NCI-H1694 (cell line): ENCODE measurements at places on chromosomes 11 and 22.

- DNase-seq: no peak
These were observed 5.0 kb upstream of the MYOD1 start for GRCh38 chr11:17714356-17714854.

DNA sequence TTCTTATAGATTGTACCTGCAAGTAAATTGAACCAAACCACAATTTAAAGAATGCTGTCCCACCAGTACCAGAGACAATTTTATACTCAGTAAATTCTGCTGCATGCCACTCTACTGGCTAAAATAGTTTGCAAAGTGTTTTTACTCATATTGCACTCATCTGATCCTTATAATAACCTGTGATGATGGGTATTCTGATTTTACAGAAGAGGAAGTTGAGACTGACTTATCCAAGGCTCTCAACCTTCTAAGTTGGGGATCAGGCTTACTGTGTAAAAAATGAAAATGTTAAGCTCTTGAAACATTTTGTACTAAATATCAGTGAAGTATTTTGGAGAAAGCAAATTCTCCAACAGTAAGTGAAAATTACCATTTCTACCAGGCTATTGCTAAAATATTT is 37.9 kb downstream of the RNF169 start:
- no peak for DNase-seq

- peak; percentile 34 for DNase-seq
These were observed 84.1 kb downstream of the PARVA start for GRCh38 chr11:12461516-12461915.

DNA sequence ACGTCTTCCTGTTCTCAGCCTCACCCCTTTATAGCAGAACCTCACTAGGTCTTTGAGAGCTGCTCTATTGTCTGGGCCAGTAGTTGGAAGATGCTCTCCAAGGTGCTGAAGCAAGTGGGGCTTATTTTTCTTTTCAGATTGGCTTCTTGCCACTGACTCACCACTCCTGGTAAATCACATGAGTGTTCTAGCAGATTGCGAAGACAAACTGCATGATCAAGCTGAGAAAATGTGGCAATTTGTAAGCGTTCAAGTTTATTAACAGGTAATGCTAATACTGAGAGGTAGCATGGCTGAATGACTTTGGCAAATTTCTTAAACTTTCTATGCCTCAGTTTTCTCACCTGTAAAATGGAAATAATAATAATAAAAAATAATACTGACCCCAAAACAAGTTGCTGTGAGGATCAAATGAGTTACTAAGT is 59.2 kb downstream of the CACNG2 start:
- no peak for DNase-seq

DNA sequence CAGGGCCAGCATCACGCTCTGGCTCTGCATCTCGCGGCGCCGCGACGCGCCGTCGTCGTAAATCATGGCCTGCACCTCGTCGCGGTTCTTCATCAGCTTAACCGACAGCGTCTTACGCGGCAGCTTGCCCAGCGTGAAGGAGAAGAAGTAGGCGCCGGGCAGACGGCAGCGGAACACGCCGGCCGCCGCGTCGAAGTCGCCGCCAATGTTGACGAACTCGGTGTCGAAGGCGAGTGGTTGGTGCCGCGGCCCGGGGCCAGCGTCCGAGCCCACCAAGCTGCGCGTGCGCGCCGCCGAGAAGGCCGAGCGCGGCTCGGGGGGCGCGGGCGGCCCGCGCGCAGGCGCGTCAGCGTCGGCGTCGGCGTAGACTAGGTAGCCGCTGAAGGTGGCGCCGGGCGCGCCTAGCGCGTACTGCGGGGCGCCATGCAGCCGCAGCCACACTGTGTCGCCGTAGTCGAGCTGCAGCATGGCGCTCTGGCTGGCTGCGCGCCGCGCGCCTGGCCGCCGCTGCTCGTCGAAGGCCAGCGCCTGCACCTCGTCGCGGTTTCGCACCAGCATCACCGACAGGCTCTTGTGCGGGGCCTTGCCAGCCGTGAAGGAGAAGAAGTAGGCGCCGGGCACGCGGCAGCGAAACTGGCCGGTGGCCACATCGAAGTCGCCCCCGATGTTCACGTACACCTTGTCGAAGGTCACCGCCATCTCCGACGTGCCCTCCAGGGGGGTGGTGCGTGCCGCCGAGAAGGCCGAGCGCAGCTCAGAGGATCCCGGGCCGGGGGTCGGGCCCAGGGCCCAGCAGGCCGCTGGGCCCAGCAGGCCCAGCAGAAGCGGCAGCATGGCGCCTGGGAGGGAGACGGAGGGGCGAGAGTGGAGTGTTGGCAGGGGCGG is 3.7 kb downstream of the FAM180B start:
- DNase-seq: no peak

GRCh38 chr11:20080032-20080685 is 80.1 kb downstream of the DBX1 start:
- DNase-seq: no peak

DNA sequence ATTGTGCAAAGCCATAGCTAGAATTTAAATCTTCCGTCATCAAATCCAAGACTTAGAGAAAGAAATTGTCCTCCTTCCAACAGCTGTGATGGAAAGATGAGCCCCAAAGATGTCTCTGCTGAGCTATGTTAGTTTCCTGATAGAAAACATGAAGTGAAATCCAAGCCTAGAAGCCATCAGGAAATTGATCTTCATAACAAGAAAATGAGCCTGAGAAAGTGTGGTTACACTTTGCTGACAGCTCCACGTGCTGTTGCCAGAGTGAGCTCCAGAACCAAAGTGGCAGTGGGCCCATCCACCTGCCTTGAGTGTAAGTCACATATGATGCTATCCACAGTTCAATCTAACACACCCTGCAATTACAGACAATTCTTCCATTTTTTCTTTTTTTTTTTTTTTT is 58.0 kb upstream of the UBASH3B start:
- DNase-seq: no peak

DNA sequence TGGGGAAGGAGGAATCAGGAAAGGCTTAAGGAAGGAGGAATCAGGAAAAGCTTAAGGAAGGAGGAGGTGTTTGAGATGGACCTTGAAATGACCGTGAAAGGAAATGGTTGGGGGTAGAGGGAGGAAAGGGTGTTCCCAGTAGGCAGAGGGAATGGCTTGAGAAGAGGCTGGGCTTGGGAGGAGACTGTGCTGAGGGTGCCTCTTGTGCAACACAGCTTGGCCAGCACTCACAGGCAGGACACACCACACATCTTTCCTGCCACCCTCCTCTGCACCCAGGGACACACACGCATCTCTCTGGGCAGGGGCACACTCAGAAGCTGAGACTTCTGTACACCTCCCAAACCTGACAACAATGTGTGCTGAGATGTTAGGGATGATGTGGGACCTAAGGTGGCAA is 151.4 kb downstream of the FBXO7 start:
- no peak for DNase-seq

GRCh38 chr11:94768602-94769541 is 716 bp downstream of the AMOTL1 start:
- no peak for DNase-seq

GRCh38 chr11:67165623-67166022 is 46.6 kb downstream of the KDM2A start:
- no peak for DNase-seq

DNA sequence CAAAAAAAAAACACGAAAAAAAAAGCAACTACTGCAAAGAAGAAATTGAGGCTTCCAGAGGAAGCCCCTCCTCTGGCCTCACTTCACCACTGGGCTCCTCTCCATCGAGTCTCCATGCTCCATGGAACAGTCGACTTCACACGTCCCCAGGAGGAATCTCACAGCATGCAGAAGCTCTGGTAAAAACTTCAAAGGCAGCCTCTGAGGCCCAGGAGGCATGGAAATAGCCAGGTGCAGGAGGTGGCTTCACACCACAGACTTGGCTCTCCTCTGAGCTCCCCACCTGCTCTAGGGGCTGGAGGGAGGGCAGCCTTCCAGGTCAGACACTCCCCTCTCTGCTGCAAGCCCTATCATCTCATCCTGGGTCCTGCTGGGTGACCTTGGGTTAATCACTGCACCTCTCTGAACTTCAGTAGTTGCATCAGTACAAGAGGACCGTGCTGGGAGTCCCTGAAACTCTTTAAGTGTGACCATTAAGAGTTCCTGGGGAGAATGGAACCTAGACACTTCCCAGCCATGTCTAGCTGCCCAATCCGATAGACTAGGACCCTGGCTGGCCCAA is 8.2 kb downstream of the PDE2A start:
- DNase-seq: no peak

DNA sequence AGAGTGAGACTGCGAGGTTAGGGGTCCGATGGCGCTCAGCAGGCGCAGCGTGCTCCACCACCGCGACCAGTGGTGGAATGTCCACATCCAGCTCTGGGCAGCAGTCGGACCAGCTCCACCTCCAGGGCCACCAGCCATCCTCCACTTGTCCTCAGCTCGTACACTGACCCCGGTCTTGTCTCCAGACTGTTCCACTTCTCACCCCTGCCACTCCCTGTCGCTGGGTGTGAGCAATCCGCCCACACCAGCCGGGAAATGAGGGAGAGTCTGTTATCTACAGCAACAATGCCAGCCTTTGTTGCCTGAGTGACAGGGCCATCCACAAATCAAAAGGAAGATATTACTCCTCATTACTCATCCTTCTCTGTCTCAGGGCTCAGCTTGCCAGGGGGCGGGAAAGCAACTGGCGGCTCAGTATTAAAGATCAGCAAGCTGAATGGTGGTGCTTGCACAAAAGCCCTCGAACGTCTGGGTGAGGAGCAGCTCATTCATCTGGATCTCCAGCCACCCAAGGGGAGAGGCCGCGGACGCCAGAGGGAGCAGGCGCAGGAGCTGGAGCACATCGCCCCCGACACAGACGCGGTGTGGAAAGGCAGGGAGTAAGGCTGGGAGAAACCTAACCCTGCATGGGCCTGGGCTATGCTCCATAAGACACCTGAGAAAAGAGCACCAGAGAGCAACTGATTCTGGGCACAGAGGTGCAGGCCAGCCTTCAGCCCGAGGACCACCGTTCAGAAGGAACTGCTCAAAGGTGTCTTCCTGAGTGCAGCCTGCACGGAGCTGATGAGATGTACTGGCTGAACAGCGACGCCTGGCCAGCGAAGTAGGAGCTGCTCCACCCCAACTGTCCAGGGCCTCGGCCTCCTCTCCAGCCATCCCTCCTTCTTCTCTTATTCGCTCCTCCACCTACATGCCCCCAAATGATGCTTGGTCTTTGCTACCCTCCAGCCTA is 21.9 kb downstream of the IGSF9B start:
- no peak for DNase-seq

DNA sequence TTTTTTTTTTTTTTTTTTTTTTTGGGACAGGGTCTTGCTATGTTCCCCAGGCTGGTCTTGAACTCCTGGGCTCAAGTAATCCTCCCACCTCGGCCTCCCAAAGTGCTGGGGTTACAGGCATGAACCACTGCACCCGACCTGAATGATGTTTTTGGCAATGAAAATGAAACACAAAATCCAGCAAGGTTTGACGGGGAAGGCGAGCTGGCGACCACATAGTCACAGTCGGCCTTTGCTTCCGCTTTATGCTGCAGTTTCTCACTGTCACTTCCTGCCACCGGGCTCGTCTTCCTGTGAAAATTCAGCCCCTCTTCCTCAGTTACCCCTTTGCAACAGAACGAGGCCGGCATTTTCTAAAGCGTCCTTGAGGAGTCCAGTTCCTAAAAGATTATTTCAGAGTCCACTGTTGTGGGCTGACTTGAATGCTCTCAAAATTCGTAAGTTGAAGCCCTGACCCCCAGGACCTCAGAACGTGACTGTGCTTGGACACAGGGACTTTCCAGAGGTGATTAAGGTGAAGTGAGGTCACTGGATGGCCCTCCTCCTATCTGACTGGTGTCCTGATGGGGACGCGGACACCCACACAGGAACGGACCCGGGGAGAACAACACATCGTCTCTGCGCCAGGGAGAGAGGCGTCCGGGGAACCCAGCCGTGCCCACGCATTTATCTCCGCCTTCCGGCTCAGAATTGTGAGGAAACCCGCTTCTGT is 2.9 kb upstream of the BID start:
- no peak for DNase-seq

DNA sequence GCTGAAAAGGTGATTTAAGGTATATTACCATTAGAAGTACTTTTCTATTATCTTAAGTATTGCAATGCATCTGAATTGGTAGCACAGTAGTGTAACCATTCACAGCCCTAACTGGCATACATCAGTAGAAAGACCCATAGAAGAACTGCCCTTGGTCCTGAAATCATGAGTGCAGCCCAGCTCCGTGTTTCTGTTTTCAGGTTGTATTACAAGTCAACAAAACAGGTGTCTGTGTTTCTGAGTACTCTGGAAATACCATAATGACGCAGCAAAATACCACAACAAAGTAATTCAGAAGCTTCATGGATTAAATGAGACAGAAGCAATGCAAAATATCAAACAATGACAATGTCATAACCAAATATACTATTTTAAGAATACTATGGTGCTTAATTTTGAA is 226.3 kb downstream of the OPCML start:
- no peak for DNase-seq

DNA sequence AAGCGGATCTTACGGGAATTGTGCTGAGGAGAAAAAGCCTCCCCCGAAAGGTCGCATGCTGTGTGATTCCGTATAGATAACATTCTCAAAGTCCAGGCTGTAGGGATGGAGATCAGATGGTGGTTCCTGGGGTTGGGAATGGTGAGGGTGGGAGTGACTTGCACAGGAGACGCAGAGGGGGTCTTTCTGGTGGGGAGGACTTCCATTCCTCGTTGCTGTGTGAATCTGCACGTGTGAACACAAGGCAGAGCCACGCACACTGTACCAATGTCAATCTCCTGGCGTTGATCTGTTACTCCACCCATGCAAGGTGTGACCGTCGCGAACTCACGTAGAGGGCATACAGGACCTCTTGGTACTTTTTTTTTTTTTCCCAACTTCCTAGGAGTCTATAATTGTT is 59.0 kb upstream of the KCNQ1OT1 start:
- DNase-seq: no peak

- no peak for DNase-seq
These were observed 20.3 kb upstream of the DGKZ start for GRCh38 chr11:46326813-46327416.

GRCh38 chr11:41878095-41878494 is 418.6 kb upstream of the LRRC4C start:
- no peak for DNase-seq

DNA sequence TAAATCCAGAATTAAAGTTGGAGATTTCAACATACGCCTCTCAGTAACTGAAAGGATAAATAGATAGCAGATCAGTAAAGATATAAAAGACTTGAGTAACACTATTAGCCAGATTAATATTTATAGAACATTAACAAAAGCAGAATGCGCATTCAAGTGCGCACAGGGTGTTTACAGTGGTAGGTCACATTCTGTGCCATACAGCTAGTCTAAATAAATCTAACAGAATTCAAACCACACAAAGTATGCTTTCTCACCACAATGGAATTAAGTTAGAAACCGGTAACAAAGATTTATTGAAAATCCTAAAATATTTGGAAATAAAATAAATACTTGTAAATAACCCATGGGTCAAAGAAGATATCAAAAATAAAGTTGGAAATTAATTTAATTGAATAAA is 341.0 kb downstream of the DYNC2H1 start:
- no peak for DNase-seq

- no peak for DNase-seq
These were observed 6.0 kb downstream of the OSM start for GRCh38 chr22:30260682-30261081.

DNA sequence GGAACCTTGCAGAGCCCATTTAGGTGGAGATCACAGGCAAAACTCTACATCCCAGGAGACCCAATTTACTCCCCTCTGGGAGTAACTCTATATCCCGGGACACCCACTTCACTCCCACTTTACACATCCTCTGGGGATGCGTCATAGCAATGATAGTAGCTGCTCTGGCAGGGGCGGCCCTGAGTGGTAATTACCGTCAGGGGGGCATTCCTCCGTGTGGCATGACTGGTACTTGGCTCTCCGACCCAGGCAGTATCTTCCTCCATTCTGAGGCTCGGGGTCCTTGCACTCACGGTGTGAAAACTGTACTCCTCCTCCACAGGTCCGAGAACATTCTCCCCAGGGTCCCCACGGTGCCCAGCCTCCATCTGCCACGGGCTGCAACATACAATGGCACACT is 17.2 kb downstream of the ADAMTS8 start:
- DNase-seq: no peak
